ENCODE measurements at places on chromosomes 1 and 21.

- DNase-seq: no peak
Observed at GRCh38 chr1:184827600-184828368, 73.1 kb upstream of the EDEM3 start.

DNA sequence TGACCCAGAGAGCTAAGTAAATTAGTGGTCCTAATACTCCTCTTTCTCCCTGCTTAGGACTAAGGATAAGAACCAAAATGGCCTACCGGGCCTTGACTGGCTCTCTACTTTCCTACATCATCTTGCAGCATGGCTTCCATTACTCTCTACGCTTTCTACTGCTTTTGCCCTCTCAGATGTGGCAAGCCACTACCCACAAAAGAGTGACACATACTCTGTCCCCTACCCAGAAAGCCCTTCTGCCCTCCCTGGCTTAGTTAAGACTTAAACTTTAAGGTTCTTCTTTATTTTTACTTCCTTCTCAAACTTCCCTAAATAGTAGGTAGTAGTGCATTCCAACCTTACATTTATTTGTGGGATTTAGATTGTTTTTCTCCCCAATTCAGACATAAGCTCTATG is 228.1 kb downstream of the TPR start:
- DNase-seq: no peak

DNA sequence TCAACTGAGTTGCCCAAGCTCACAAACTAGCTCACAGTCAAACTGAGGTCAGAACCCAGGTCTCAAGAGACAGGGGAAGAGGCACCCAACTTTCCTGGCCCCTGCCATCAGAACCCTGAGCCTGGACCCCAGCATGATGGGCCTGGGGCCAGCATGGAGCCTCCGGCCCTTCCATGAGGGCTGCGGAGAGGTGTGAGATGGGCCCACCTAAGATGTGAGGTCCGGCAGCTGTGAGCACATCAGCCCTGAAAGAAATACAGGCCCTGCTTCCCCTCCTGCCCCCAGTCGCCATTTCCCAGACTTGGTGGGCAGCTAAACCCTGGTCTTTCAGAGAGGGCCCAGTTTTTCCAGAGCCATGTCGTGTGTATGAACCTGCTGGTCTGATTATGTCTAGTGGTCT is 30.6 kb downstream of the QSOX1 start:
- DNase-seq: no peak

GRCh38 chr21:34355570-34355969 is 8.2 kb upstream of the KCNE2 start:
- DNase-seq: no peak

DNA sequence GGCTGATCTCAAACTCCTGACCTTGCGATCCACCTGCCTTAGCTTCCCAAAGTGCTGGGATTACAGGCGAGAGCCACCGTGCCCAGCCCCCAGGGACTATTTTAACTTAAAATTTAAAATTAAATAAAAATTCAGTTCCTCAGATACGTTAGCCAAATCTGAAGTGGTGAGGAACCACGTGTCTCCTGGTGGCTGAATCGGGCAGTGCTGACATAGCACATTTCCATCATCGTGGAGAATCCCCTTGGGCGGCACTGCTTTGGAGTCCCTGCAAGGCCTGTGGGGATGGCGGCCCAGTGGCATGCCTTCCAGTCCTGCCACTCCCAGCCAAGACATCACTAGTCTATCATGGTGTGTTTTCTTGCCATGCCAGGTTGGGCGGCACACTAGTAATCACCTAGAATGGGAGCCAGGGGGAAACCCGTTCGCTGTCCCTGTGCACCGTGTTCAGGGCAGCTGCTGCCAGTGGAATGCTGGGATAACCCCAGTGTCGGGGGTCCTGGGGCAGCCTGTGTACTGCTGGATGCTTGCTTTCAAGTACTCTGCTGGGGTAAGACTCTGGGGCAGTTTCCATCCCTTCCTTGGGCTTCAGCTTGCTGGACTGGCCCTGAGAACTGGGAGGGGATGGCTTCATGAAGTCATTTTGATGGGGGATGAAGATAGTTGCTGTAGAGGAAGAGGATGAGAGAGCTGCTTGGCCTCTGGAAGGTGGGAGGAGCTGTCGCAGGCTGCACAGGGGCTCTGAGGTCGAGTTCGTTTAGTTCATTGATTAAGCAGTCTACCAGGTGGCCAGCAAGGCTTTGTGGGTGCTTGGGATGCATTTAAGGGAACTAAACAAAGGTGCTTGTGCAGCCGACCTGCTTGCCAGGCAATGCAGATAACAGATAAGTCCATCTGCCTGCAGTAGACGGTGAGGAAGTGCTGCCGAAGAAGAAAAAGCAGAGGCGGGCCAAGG is 4.6 kb downstream of the ZBTB48 start:
- DNase-seq: no peak

- DNase-seq: no peak
Observed at GRCh38 chr1:15323989-15324868, 77.2 kb downstream of the FHAD1 start.

GRCh38 chr1:151537112-151537511 is 3.0 kb upstream of the TUFT1 start:
- no peak for DNase-seq

All from stimulated activated CD8-positive, alpha-beta memory T cell treated with anti-CD3 and anti-CD28 coated beads, Interleukin-4, amount 100 ng/mL, for 1 hour (primary cell).